ENCODE measurements at places on chromosomes 16 and 17.

GRCh38 chr17:21360048-21360447, 16.1 kb upstream of the KCNJ12 start:
- DNase-seq, result no peak

DNA sequence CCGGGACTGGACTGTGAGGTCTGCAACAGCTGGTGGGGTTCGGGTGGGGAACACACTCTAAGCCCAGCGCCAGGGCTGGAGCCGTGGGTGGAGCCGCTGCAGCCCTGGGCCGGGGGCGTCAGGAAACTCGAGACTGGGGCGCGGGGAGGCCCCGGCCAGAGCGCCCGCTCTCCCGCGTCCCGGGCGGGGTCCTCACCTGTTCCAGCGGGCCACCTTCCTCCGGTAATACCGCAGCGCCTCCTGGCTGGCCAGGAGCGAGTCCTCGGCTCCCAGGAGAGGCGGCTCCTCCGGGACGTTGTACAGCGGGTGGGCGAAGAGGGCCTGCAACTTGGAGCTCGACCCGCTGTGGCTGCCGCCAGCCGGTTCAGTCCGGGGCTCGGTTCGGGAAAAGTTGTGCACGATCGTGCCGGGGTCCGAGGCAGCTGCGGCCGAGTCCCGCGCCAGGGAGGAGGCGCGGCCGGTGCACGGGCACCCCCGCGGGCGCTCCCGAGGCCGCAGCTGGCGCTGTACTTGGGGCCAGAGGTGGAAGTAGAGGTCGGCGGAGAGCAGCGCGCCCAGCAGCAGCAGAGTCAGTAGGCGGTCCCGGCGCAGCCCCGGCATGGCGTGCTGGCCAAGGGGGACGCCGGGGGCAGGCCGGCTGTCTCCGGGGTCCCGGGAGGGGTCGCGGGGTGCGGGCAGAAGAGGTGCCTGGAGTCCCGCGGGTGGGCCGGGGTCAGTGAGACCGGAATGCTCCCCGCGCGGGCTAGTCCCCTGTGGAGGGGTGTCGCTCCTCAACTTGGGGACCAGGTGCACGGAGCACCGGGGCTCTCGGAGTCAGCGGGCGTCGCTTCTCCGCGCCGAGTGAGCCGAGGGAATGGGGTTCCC, 868 bp downstream of the FAM20A start:
- peak; percentile 66 for DNase-seq

GRCh38 chr16:24978370-24978914, 36.7 kb downstream of the ARHGAP17 start:
- no peak for DNase-seq

GRCh38 chr17:15944759-15945526, at the start of gene ADORA2B:
Gene ADORA2B, plus strand, starts transcription at chr17:15945130. Its CDS starts 119 bp downstream, at chr17:15945249.
- peak; percentile 53 for DNase-seq

GRCh38 chr16:69814078-69814477, 51.9 kb downstream of the WWP2 start:
- DNase-seq, result no peak

GRCh38 chr16:81946206-81946605, 65.1 kb downstream of the SDR42E1 start:
- no peak for DNase-seq

DNA sequence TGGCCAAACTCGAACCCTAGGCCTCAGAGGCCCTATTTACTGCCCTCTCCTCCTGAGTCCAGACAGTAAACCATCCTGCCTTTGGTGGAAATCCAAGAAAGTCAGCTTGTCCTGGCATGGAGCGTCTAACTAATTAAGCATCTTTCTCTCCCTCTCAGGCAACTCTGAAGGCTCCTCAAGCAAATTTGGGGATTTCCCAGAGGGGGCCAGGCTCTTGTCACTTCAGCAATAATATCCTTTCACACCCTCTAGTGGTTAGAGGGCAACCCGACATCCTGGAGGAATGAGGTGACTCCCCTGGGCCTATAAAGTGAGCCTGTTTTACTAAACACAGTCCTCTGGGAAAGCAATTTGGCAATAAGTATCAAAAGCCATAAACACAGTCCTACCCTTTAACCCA, 60.4 kb downstream of the NOG start:
- DNase-seq, result peak; percentile 60

GRCh38 chr16:79369796-79370195, 230.7 kb downstream of the MAF start:
- no peak for DNase-seq

DNA sequence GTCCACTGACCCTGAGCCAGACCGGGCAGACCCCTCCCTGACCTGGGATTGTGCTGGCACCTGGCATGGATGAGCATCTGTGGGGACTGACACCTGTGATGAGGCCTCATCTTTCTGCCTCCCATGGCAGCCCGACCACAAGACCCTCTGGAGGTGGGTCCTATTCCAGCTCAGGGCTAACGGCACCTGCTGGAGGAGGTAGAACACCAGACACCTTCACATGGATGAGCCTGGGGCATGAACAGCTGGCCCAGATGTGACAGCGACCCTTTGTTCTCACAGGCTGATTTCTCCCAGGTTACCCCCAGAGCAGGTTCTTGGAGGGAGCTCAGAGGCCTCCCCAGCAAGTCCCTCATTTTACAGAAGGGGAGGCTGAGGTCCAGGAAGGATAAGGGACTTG, 46.4 kb upstream of the PIK3R6 start:
- DNase-seq, result no peak

DNA sequence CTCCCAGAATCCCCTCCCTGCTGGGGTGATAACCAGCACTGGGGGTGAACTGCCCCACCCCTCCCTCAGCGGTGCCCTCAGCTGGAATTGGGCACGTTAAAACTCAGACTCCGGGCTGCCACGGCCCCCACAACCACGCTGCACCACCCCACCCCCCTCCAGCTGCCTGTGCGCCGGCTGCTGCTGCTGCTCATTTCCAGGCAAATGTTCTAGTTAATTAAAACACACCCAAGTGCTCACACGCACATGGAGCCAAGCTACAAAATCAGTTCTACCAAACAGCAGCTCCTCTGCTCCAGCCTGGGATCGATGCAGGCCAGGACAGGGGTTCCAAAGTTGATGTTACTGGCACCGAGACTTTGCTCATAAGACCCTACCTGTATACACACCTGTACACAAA, 180.5 kb downstream of the ZNF423 start:
- no peak for DNase-seq

DNA sequence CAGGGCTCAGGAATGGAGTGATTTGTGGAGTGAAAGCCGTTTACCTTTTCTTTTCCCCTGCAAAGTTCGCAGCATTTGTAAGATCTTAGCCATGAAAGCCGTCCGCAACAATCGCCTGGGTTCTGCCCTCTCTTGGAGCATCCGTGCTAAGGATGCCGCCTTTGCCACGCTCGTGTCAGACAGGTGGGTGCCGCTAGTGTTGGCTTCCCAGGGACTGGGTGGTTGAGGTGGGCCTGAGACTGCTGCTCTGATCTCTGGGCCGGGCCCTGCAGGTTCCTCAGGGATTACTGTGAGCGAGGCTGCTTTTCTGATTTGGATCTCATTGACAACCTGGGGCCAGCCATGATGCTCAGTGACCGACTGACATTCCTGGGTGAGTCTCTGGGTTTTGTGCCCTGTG, 27.3 kb downstream of the NUP85 start:
- no peak for DNase-seq

- DNase-seq, result no peak
Measured at GRCh38 chr17:12040478-12040877, 19.8 kb downstream of the MAP2K4 start.

GRCh38 chr16:48365601-48366164, 19.5 kb downstream of the SIAH1 start:
- DNase-seq, result peak; percentile 87

- DNase-seq, result no peak
Measured at GRCh38 chr16:7998789-7999453, 591.4 kb downstream of the TMEM114 start.

DNA sequence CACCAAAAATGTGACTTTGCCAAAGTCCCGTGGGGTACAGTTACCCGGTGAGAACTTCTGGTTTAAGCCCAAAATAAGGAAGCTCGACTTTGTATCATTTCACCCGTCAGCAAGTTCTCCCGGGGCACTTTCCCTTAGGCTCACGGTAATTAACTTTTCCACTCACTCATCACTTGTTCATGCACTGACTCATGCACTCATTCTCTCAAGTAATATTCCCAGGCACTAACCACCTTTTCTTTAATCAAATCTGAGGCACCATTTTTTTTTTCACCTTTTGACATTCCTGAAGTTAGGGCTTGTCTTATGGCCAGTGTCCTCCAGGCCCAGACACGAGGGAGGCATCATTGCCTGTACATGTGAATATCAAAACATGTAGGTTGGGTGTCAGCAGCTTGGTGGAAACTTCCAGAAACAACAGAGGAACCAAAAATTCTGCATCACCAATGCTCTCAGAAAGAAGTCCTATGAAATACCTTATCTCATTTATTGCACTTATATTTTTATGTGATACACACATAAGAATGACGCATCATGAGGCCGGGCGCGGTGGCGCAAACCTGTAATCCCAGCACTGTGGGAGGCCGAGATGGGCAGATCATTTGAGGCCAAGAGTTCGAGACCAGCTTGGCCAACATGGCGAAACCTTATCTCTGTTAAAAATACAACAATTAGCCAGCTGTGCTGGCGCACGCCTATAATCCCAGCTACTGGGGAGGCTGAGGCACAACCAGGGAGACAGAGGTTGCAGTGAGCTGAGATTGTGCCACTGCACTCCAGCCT, 36.1 kb upstream of the ATP2C2 start:
- no peak for DNase-seq

GRCh38 chr17:33858121-33858520, 397.0 kb upstream of the CCL2 start:
- no peak for DNase-seq

GRCh38 chr16:46731691-46732555, 16.2 kb downstream of the MYLK3 start:
- DNase-seq, result no peak

GRCh38 chr16:2159175-2159838, 3.7 kb downstream of the TRAF7 start:
- DNase-seq, result no peak

DNA sequence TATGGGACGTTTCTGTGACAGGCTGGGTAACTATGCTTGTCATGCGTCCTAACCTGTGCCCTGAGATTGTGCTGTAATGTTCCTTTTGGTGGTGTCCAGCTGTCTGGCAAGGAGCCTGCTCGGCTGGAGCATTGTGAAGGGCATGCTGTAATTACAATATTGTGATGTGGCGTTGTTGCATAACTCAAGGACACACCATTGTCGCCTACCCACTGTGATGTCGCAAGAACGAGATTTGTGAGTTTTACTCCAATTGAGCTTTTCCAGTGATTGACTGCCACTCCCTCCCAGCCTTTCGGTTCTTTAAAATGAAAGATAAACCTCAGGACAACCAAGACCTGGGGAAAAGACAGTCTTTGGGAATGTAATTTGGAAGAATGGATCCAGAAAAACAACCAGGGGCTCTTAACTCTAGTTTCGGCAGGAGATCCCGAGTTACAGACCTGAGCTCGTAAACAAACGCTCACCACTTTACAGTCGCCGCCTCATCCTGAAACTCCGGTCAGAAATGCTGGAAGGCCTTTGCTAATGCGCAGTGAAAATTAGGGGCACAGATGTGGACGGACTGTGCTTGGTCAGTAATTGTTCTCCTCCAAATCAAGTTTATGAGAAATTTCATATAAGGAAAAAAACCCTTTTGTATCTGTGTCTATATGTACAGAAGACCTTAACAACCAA, 1.3 kb downstream of the ZNF750 start:
- peak; percentile 64 for DNase-seq

DNA sequence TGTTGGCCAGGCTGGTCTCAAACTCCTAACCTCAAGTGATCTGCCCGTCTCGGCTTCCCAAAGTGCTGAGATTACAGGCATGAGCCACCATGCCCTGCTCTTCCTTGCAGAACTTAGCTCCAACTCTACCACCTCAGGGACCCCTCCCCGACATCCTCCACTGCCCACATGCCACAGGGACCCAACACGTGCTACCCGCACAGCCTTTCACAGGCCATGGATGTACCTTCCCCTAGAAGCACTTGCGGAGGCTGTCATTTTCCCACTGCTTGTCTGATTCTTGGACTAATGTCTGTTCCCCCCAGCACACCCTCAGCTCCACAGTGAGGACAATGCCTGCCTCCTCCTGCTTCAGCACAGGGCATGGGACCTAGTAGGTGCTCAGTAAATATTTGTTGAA, 147.4 kb downstream of the ZNF423 start:
- DNase-seq, result no peak

DNA sequence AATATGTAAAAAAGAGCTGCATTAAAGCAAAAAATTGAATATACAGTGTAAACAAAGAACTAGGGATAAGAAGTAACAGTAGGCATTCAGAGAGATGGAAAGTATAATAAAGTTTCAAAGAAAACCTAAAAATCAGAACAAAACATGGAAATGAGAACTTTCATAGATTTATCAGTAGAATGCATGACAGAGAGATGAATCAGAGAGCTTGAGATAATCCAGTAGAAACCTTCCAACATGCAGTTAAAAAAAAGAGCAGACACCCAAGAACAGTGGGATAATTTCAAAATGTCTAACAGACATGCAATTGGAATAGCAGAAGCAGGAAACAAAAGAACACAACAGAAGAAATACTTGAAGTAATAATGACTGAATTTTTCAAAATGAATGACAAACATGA, 1384.2 kb downstream of the CDH11 start:
- no peak for DNase-seq

- no peak for DNase-seq
Measured at GRCh38 chr17:60006160-60006559, 41.6 kb upstream of the RNFT1 start.

DNA sequence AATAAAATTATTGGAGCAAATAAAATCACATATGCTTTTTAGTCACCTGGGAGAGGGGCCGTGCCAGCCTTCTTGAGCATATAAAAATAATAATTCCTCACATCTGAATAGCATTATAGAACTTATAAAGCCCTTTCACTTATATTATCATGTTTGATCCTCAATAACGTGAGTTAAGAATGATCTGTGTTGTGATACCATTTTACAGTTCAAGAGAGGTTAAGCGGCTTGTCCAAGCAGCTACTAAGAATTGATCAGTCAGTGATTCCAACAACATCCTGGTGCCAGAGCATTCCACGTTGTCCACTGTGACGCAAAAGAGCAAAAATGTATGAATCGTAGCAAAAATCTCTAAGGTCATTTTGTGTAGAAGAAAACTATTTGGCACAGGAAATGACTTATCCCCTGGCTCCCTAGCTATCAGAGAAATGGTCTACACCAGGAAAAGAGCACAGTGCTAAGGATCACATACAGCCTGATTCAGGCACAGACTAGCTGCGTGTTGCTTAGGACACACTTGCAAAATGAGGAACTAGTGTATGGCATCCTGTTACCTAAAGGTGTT, 33.0 kb downstream of the ANKFN1 start:
- no peak for DNase-seq

DNA sequence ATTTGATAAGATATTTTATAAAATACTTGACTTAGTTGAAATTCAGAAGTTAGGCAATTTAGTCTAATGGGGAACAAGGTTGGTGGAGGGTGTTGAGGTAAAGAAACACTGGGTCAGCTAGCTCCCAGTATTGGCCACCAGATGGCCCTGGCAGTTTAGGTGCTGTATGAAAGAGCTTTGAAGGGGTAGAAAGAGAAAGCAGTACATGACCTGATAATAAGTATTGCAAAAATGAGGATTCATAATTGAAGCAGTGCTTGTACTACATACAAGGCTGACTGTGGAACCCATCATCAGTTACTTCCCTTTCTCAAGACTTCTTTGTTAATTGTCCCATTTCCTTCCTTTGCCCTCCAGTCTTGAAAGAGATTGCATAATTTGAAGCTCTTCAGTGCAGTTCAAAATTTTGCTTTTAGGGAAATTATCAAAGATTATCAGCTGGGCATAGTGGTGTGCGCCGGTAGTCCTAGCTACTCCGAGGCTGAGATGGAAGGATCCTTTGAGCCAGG, 29.4 kb downstream of the TANC2 start:
- DNase-seq, result no peak

GRCh38 chr17:81306898-81307510, 11.9 kb upstream of the SLC38A10 start:
- no peak for DNase-seq
